COLO829 (cell line): ENCODE measurements at places on chromosomes 1 and 21.

DNA sequence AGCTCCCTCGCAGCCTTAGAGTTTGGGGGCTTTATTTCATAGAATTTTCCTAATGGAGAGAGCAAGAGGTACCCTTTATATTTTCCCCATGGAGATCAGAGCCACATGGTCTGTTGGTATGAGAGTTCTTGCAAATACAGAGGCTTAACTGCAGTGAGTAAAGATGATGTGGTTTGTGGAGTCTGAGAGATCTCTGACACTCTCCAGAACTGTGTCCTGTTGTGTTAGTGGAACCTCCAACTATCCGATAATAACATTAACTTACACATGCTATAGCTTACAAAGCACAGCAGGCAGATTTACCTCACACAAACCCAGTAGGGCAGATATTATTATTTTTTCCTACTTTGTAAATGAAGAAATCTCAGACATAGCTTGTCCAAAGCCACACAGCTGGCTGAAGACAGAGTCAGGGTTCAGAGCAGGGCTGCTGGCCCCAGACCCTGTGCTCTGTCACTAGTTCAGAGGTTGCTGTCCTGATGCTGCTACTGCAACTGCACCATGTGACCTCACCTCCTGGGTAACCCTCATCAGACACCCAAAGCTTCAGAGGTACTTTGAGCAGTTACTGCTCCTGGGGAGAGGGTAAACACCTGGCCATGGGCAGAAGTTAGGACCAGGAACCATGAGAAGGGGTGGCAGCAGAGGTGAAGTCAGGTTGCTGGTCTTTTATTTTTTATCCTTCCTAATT lies 384.8 kb upstream of the PROX1 start:
- DNase-seq: no peak

GRCh38 chr1:55893155-55893554 lies 678.0 kb upstream of the USP24 start:
- DNase-seq: peak; percentile 36

DNA sequence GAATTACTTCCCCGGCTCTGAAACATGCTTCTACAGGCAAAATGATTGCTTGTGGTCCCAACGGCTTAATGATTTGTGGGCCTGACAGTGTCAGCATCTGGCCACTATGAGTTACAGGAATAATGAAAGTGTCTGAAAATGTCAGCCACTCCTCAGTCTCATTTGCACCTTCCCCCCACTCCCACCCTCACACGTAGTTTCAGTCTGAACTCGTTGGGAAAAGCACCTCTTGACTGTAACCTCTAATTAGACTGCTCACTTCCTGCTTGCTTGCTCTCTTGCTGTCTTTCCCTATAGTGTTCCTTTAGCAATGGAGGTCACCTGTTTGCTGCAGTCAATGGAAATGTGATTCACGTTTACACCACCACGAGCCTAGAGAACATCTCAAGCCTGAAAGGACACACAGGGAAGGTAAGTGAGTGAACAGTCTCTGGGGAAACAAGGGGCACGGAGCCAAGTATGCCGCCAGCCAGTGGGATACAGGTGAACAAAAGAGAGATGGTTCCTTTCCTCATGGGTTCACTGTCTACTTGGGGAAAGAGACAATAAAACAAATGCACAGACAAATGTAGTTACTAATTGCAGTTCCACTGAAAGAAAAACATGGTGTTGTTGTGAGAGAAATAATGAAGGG lies 27.1 kb downstream of the CFAP57 start:
- DNase-seq: no peak

DNA sequence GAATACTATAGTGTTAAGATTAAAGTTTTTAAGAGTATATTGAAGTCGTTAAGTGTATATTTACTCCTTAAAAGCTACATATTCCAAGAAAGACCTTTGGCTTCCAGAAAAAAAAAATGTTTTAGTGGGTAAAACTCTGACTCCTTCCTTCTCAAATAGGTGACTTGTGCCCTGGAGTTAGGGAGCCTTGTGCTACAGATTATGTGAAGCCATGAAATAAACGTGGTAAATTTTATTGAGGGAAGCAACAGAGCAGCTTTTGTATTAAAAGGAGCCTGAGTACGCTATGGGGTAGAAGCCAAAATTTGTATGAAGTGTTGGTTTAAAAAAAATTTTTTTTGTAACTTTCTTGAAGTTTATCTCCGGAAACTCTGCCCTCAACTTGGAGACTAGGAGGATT lies 994 bp downstream of the RO60 start:
- DNase-seq: no peak

DNA sequence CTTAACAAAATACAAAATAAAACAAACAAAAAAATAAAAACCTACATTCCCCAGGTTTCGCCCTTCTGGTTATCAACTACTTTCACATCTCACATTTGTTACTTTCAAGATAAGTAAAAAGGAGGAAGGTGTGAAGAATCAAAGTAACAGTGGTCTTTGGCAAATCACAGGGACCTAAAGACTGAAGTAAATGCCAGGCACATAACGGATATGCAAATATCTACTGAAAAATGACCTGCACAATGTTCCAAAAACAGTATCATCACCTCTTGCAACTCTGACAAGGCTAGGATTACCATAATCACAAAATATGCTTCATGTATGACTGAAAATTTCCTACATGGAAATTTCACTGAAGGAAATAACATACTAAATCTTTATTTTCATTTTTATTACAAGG lies 29.3 kb downstream of the COP1 start:
- DNase-seq: no peak

DNA sequence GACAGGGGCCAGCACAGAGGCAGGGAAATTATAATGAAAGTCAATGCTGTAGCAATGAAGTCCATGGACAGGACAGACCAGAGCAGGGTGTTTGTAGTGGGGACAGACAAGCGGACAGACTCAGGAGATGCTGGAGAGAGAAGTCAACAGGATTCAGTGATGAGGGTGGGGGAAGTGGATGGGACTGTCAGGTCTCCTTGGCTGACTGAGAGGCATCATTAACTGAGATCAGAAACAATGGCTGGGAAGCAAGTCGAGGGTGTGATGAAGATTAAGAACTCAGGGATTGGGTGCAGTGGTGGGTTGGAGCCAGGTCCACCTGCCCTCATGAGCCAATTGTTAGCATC lies 25.5 kb downstream of the CD58 start:
- DNase-seq: no peak

- DNase-seq: no peak
Measured at GRCh38 chr21:46509741-46510502, 51.2 kb downstream of the DIP2A start.

- DNase-seq: no peak
Measured at GRCh38 chr1:216923601-216924000, 200.4 kb upstream of the ESRRG start.

GRCh38 chr1:232704256-232704655 lies 74.3 kb upstream of the SIPA1L2 start:
- DNase-seq: no peak

- DNase-seq: no peak
Measured at GRCh38 chr1:212002536-212002935, 32.8 kb downstream of the INTS7 start.

- no peak for DNase-seq
Measured at GRCh38 chr1:62198069-62198780, 3.6 kb downstream of the L1TD1 start.

DNA sequence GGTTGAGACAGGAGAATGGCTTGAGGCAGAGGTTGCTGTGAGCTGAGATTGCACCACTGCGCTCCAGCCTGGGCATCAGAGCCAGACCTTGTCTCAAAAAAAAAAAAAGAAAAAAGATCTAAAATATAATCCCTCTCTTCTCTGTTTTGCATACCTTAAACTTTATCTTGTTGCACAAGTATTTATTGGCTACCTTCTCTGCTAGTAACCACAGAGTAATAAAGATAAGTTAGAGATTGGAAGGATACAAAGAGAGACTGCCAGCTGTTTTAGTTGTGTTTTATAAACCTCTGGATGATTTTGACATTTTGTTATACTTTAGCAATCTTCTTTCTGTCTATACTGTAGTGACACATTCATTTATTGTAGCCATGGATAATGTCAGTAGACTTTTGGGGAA lies 27.7 kb downstream of the AGO3 start:
- no peak for DNase-seq

- peak; percentile 49 for DNase-seq
Measured at GRCh38 chr1:202155478-202156021, 4.9 kb downstream of the PTPN7 start.

- DNase-seq: no peak
Measured at GRCh38 chr1:6414443-6414844, 5.3 kb downstream of the HES2 start.

DNA sequence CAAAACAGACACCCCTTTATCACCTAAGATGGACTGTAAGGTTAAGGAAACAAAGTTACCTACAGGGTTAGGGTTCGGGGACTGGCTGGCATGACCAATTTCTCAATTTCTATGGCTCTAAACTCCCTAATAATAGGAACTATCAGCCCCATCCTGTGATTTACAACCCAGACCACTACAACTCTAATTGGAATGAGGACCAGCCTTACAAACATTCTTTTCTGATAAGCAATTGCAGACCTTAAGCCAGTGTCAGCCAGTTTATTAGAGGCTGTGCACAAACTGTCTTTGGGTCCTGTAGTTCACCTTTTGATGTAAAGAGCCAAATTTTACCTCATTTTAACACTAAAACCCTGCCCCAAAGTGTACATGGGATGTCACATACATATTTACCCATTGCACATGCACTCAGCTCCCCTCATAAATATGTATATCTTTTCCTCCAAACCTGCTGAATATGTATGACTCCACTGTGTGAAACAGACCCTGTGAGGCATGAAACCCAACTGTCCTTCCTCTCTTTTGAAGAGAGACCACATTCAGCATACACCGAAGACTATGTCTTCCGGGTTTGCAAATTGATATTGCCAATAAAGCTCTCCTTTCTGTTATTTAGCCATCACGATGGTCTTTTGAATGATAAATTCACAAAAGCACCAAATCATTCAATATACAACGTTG lies 7.3 kb upstream of the APP start:
- no peak for DNase-seq

DNA sequence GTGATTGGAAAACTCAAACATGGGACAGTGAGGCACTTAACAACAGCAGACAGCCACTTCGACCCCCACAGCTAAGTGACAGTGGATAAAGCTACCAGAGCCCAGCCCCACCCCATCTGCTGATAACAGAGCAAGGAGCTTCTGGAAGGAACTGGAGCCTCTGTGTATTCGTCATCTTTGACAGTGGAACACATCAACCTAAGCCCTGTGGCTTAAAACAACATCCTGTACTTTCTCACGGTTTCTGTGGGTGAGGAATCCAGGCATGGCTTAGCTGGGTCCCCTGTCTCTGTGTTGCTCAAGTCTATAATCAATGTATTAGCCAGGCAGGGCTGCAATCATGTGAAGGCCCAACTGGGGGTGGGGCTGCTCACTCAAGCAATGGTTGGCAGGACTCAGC lies 18.4 kb upstream of the SIPA1L2 start:
- DNase-seq: no peak

GRCh38 chr1:37691497-37692077 lies 729 bp upstream of the CDCA8 start:
- no peak for DNase-seq

- no peak for DNase-seq
Measured at GRCh38 chr1:69535490-69535889, 32.2 kb upstream of the LRRC7 start.

DNA sequence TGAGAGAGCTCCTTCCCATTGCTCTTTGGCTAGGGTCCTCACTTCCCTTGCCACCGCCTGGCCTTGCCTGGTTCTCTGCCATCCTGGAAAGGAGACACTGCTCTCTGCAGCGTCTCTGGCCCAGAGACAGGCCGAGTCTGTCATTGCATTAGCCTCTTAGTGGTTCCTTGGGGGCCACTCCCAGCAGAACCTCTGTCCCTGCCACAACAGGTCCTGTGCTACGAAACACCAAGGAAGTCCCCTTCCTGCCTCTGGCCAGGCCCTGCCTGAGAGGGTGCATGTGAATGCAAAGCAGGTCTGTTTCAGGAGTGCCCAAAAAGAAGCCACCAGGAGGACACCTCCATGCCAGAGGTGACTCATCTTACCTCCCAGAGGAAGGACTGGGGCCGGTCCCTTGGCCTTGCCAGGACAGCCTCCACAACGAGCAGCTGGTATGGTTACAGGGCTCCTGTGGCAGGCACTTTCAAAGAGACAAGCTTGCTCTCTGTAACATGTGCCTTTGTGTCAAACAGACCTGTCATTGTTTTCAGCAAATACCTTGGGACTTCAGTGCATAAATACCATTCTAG lies 59.6 kb downstream of the VPS26C start:
- DNase-seq: peak; percentile 79

DNA sequence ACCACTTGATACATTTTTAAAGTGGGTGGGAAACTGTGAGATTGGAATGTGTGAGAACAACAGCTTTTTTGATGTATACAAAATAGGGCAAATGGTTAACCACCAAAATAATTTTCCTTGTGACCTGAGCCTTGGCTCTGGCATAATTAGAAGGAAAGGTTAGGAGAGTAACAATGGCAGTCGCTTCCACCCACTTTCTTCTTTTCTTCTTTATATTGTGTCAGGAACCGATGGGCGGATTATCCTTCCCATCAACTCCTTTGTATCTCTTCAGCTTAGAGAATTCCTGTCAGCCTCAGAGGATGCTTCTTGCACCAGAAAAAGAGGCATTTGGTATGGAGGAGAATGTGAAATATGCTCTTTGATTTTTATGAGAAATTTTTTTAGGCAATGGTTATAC lies 90.6 kb downstream of the SDCCAG8 start:
- DNase-seq: no peak

GRCh38 chr1:161168906-161169305 lies 2.7 kb downstream of the PPOX start:
- no peak for DNase-seq

- DNase-seq: no peak
Measured at GRCh38 chr1:197844651-197845050, 57.8 kb upstream of the C1orf53 start.

DNA sequence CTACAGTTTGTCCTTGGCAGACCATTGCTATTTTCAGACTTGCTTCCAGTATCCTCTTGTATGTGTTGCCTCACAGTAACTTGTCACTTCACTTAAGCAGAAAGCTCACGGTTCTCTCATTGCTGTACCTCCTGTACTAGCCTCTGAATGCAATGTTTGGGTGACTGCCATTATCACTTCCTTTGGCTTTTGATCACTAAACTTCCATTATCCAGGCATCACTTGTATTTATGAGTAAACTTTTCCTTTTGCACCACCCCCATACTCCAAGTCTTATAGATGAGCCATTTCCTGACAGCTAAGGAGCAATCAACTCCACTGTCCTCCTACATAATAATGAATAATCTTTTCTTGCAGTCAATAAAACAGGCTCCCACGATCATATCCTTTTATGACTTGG lies 255.3 kb downstream of the PDE4B start:
- DNase-seq: peak; percentile 3

- no peak for DNase-seq
Measured at GRCh38 chr1:89671775-89672488, 39.0 kb downstream of the LRRC8C start.

DNA sequence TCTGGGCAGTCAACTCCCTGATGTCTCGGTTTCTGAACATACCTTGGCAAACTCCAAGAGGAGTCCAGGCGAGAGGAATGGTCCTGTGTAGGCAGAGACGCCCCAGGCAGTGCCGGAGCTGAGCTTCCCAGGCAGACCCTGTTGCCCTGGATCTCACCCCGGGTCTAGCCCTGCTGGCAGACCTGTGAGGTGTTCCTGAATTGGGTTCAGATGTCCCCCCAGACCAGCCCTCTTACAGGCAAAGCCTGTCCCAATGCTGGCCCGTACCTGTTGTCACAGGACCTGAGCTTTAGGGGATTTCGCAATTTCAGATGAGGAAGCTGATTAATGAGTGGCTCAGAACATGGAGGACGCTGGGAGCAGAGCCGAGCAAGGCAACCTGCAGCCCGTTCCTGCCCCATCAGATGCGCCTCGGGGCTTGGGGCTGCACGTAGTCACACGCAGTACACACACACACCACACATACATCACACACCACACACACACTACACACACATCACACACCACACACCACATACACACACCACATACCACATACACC lies 38.5 kb upstream of the PDE9A start:
- no peak for DNase-seq
